ENCODE measurements at places on chromosomes 4 and X.
A peak's percentile ranks its signal among the peaks of the same experiment; 100 is the strongest.

- no peak for DNase-seq
These were observed 16.8 kb downstream of the CLNK start for GRCh38 chr4:10667701-10668326.

DNA sequence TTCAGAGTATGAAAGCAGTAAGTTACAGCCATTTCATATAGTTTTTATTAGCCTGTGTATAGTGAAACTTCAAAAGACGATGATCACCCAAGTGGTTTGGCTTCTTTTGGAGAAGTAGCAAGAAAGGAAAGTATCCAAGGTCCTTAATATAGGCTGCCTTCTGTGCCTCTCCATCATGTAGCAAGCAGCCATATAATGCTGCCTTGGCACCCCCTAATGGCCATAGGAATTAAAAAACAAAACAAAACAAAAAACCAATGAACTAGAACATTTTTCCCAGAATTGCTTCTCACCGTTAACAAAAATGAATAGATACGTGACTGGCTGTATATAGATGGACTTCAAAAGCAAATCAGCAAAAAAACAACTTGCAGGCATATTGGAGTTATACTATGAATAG lies 18.9 kb downstream of the LAMP2 start:
- no peak for DNase-seq

GRCh38 chrX:148567229-148567628 lies 66.8 kb downstream of the AFF2 start:
- no peak for DNase-seq

DNA sequence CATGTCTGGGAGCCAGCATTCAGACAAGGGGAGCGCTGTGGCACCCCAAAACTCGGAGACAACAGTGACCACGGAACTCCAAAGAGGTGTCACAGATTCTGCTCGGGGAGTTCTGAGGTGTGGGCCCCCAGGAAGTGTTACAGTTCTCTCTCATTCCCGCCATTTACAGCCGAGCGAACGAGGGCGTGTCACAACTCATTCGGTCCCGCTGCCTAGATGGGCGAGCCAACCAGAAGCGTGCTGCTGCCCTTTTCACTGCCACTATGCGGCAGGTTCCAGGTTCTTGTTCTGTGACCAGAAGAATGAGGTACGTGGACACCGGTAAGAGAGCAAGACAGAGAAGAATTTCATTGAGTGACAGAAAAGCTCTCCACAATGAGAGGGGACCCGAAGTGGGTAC lies 1370.6 kb upstream of the AGA start:
- no peak for DNase-seq

GRCh38 chrX:2500091-2500802 lies 529 bp downstream of the DHRSX start:
- peak; percentile 49 for DNase-seq

- no peak for DNase-seq
These were observed 1.2 kb upstream of the DNAJB14 start for GRCh38 chr4:99947608-99948007.

- DNase-seq, result no peak
These were observed 630.1 kb upstream of the EPHA5 start for GRCh38 chr4:66300336-66300934.

GRCh38 chr4:113823291-113823659 lies 61.7 kb upstream of the CAMK2D start:
- DNase-seq, result no peak

- DNase-seq, result no peak
These were observed 260.0 kb downstream of the GLUD2 start for GRCh38 chrX:121307449-121307848.

DNA sequence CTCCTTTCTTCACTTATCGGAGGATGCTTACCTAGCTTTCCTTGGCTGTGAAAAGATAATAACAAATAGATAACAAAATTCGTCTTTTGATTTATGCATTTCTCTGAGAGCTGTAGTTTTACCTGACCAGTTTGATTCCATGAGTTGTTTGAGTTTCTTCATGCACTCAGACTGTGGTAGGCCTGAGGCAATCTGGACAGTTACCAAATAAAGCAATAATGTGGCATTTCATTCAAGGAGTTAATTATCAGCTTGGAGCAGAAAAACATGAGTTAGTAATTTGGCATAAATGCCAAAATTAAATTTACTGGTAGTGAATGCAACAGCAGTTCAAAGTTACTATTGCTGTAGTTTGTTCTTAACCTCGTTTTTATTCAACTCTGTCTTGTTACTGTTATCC lies 53.5 kb downstream of the FABP2 start:
- no peak for DNase-seq

GRCh38 chrX:57380026-57380796 lies 93.7 kb downstream of the FAAH2 start:
- no peak for DNase-seq

- no peak for DNase-seq
These were observed 231.7 kb upstream of the PGRMC2 start for GRCh38 chr4:128519163-128519830.

- DNase-seq, result no peak
These were observed 721 bp upstream of the TMEM150C start for GRCh38 chr4:82562564-82562854.

DNA sequence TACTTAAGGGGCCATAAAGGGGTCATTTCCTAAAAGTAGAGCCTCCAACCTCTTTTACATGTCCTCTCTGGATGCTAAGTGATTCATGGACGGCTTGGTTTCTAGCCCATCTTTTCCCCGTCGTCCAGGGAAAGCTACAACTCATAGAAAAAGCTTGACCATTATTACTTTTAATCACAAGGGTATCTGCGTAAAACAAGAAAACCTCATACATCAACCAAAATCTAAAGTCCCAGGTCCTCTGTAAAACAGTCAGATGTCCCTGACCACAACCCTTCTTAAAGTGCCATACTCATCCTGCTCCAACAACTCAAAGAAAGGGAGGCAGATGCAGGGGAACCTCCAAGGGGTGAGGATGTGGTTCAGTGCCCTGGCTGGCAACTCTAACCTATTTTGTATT lies 29.6 kb downstream of the ADGRA3 start:
- no peak for DNase-seq

- no peak for DNase-seq
These were observed 58.4 kb upstream of the HS3ST1 start for GRCh38 chr4:11487139-11487538.

DNA sequence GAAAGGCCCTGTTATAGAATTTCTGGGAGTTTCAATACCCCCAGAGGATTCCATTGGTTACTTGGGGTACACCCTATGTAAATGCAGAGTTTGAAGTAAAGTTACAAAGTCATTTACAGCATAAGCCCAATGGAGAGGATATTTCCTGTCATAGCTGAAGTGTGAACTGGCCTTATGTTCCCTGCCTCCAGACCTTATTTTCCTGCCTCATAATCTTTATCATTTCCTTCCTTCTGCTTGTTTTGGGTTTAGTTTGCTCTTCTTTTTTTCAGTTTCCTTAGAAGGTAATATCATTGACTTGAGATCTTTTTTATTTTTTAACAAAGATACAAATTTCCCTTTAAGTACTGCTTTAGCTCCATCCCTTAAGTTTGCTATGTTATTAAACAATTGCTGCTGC lies 85.4 kb downstream of the PPEF1 start:
- DNase-seq, result no peak

DNA sequence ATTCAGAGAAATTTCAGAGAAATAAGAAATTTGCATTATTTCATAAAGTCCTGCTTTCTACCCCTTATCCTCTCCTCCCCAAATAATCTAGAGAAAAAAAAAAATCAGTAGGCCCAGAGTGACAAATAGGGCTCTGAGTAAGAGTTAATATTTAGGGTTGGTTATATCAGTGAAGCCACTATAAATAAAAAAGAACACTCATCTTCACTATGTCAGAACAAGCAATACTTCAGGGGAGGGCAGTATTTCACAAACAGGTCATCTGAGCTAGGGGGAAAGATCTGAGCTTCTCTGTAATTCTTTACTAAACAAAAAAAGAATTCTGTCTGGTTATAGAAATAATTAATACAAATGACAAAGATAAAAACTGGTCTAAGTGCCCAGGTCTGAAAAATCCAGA lies 39.4 kb downstream of the PDE5A start:
- no peak for DNase-seq

GRCh38 chrX:150099316-150099715 lies 161.0 kb upstream of the EOLA2 start:
- no peak for DNase-seq

GRCh38 chr4:4872314-4872903 lies 12.9 kb downstream of the MSX1 start:
- no peak for DNase-seq

GRCh38 chr4:40283413-40283812 lies 51.7 kb upstream of the CHRNA9 start:
- DNase-seq, result no peak

DNA sequence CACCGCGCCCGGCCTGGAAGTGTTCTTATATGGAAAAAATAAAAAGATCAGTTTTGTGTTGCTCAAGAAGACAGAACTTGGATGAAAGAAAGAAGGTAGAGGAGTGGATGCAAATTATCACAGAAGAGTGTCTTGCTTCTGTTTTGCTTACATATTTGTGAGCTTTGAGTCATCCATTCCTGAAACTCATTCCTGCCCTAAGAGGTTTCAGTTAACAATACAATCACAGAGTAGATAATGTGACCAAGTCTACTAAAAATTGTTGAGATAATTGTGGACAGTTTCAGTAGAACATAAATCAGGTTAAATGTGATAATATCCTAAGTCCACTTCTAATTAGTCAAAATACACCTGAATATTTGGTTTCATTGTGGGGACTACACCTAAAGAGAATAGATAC lies 26.4 kb upstream of the LRCH2 start:
- DNase-seq, result no peak

DNA sequence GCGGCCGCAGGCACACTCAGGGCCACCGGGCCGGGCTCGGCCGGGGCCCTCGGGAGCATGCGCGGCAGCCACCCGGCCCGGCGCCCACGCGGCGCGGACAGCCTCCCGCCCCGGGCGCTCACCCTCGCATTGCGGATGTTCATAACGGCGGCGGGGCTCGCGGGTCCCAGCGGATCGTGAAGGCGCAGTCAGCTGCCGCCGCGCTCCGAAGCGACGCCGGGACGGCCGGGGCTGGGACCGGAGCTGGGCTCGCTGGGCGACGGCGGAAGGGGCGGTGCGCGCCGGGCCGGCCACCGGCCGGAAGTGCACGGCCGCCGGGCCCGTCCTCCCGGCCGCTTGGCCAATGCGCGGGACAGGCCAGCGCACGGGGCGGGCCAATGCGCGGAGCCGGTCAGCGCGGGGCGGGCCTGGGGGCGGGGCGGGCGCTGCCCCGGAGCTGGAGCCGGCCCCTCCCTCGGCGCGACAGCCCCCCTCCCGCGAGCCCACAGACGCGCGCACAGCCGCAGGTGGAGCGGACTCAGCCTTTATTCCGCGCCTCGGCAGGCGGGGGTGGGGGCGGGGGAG lies at the start of gene NAA10:
TSS of gene NAA10 (minus strand) at position 276 of the 564 bp plus-strand sequence. CDS start at position 143, 133 bp downstream.
- DNase-seq, result peak; percentile 21

- no peak for DNase-seq
These were observed 39.3 kb downstream of the MEPE start for GRCh38 chr4:87872028-87872427.

GRCh38 chr4:110787109-110787508 lies 164.2 kb upstream of the PITX2 start:
- no peak for DNase-seq

GRCh38 chr4:38138363-38138762 lies 178.2 kb downstream of the PTTG2 start:
- DNase-seq, result no peak

DNA sequence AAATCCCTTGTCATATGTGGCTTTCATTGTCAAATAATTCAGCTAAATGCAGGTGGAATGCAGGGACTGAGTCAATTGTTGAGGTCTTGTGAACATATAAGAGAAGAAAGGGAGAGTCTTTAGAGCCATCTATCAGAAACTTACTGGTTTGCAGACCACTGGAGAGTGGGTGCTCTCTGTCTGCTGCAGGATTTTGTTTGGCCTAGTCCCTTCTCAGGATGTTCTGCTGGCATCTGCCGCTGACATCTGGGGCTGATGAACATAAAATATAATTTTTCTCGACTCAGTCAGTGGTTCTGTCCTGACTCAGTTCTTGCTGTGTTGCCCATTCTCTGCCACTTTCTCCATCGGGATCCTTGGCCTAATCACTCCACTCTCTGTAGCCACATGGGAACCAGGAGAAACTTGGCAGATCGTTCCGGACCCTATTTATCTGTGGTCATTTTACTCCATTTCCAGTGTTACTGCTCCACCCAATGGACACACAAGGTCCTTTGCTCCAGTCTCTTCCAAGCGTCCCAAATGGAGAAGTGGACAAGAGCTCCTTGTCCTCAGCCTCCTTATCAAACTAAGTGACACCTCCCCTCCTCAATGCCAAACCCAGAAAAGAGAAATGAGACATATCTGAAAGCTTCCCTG lies 436.2 kb downstream of the FAT4 start:
- no peak for DNase-seq

DNA sequence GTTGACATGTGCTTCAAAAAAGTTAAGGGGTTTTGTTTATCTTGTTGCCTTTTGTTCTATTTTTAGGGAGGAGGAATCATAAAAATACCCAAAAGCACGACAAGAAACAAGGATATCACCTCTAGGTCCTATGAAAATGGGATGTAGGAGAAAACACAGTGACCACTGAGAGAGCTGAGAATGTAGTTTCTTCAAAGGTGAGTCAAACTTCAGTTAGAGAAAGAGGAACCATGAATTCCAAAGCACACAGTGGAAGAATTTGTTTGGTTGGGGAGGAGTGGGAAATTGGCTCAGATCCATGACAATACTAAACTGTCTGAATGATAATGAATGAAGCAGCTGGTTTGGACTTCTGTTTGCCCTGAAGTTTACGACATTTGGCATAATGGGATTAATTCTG lies 19.1 kb upstream of the FRYL start:
- no peak for DNase-seq

DNA sequence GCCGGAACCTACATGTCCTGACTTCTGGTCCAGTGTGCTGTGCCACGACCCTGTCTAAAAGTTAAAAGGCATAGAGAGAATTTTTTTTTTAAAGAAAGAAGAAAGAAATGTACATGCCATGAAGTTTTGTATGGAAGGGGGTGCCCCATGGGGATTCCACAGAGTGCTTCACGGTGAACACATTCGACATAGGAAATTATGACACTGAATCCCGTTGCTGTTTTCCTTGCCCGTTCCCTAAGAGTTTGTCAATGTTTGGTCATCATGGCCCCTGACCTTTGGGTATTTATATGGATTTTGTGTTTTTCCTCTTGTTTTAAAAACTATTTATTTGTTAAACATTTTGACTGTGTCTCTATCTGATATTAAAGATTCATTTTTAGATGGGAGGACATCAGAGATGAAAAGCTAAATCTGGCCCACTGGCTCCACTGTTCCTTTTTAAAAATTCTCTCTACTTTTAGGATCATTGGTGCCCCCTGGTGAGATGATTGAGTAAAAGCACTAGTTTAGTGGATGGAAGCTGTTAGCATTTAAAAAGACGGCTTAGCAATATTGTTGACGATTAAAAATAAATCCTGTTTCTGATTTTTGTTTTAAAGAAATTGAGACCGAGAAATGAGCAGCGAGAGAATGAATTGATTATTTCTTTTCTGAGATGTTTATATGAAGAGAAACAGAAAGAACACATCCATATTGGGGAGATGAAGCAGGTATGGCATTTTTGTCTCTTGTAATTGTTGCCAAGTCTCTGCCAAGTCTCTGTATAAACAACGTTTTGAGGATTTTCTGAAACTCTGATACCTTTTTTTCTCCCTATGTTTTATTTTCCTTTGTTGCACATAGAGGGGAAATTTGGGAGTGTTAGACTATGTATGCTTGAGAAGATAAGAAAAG lies 75.0 kb downstream of the PTTG2 start:
- DNase-seq, result peak; percentile 49

Data from memory B cell (primary cell).